CD8-positive, alpha-beta memory T cell (primary cell): ENCODE measurements at places on chromosomes 5 and 9. TPM values are rescaled to one million over a fixed set of nuclear protein-coding genes. Genes with fewer than 3 reads are reported as not detected.

CPEB4 gene
- total RNA-seq, result 18.7 TPM

PCDHGC4 gene
- not detected for total RNA-seq

TLX3 gene
- total RNA-seq, result not detected

MSX2 gene
- total RNA-seq, result not detected

GRCh38 chr9:134136996-134137299 lies 1.1 kb downstream of the WDR5 start:
- peak overlapping the region; percentile 57 for H3K27ac ChIP-seq
- peak overlapping the region; percentile 71 for H3K4me3 ChIP-seq

- H3K27ac ChIP-seq, result no peak overlapping the region
- H3K4me3 ChIP-seq, result no peak overlapping the region
- no peak for DNase-seq
- H3K4me1 ChIP-seq, result no peaks in the 10 kb centered on the region
- H3K36me3 ChIP-seq, result no peaks in the 10 kb centered on the region
Measured at GRCh38 chr5:122545986-122546385, 228.9 kb upstream of the SNX2 start.

RPL37 gene
- 1,731 TPM for total RNA-seq

- H3K27ac ChIP-seq, result no peak overlapping the region
- peak; percentile 51 for DNase-seq
- no peak overlapping the region for H3K4me3 ChIP-seq
- peaks cover 17% of the 10 kb centered on the region for H3K27me3 ChIP-seq
- no peaks in the 10 kb centered on the region for H3K36me3 ChIP-seq
Measured at GRCh38 chr5:136082390-136083193, 50.1 kb upstream of the SMAD5 start.

GRCh38 chr5:108259306-108259705 lies 122.6 kb downstream of the FBXL17 start:
- H3K27ac ChIP-seq, result no peak overlapping the region
- no peaks in the 10 kb centered on the region for H3K27me3 ChIP-seq
- no peaks in the 10 kb centered on the region for H3K4me1 ChIP-seq
- no peaks in the 10 kb centered on the region for H3K36me3 ChIP-seq

GRCh38 chr9:4774209-4774608 lies 18.5 kb upstream of the RCL1 start:
- no peaks in the 10 kb centered on the region for H3K27me3 ChIP-seq
- no peak overlapping the region for H3K27ac ChIP-seq
- H3K4me1 ChIP-seq, result no peaks in the 10 kb centered on the region
- H3K36me3 ChIP-seq, result no peaks in the 10 kb centered on the region
- no peak for DNase-seq
- H3K4me3 ChIP-seq, result no peak overlapping the region

DNA sequence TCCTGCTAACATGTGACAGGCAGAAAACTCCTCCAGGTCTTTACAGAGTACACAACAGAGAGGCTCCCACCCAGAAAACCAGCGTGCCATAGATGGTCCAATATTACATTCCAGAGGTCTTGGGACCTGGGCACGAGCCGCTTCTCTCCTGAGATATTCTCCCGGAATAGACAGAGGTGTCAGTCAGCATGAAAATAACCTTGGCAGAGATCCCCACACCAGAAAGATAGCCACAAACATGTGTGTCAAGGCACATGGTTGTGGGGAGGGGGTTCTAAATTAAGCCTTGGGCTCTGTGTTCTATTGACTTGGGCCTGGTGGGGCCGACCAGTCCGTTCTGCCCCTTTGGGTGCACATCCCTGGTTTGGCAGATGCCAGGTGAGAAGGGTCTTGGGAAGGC lies 78.4 kb downstream of the BOD1 start:
- no peaks in the 10 kb centered on the region for H3K4me1 ChIP-seq
- no peaks in the 10 kb centered on the region for H3K27me3 ChIP-seq
- H3K36me3 ChIP-seq, result no peaks in the 10 kb centered on the region
- no peak overlapping the region for H3K4me3 ChIP-seq
- DNase-seq, result no peak

PCDHA6 gene
- total RNA-seq, result not detected

GRCh38 chr9:112007575-112008240 lies 111.1 kb downstream of the UGCG start:
- H3K4me1 ChIP-seq, result peaks cover 5% of the 10 kb centered on the region
- H3K36me3 ChIP-seq, result no peaks in the 10 kb centered on the region
- H3K27me3 ChIP-seq, result no peaks in the 10 kb centered on the region
- H3K4me3 ChIP-seq, result no peak overlapping the region
- DNase-seq, result no peak

DNA sequence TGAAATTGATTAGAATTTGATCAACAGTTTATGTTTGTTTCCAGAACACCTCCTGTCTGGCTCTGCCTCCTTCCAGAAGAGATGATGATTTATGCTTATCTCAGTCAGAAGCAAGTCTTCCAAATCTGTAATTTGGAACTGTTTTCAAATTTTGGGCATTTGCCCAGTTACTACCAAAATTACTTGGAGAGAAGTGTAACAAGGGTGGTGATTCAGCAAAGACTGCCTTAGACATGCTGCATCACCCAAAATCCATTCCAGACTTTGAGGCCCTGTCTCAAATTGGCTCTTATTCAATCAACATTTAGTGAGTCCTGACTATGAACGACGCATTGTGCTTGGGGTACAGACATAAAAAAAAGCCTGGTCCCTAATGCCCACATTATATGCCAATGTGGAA lies 89.4 kb downstream of the SH3TC2 start:
- no peak overlapping the region for H3K27ac ChIP-seq
- DNase-seq, result no peak
- H3K27me3 ChIP-seq, result no peaks in the 10 kb centered on the region
- H3K36me3 ChIP-seq, result no peaks in the 10 kb centered on the region
- H3K4me3 ChIP-seq, result no peak overlapping the region

GRCh38 chr5:168186289-168187074 lies 105.0 kb upstream of the WWC1 start:
- no peak overlapping the region for H3K27ac ChIP-seq
- H3K27me3 ChIP-seq, result no peaks in the 10 kb centered on the region
- H3K4me3 ChIP-seq, result no peak overlapping the region
- DNase-seq, result no peak
- no peaks in the 10 kb centered on the region for H3K4me1 ChIP-seq

GRCh38 chr5:164301708-164302107 lies 796.3 kb downstream of the MAT2B start:
- H3K27me3 ChIP-seq, result no peaks in the 10 kb centered on the region
- DNase-seq, result no peak
- no peaks in the 10 kb centered on the region for H3K4me1 ChIP-seq
- H3K27ac ChIP-seq, result no peak overlapping the region
- no peak overlapping the region for H3K4me3 ChIP-seq
- H3K36me3 ChIP-seq, result no peaks in the 10 kb centered on the region

INSL4 gene
- not detected for total RNA-seq

PHF24 gene
- total RNA-seq, result 0.04 TPM

GRCh38 chr5:132459983-132460838 lies 30.4 kb downstream of the IRF1 start:
- no peak overlapping the region for H3K4me3 ChIP-seq
- H3K36me3 ChIP-seq, result no peaks in the 10 kb centered on the region
- no peaks in the 10 kb centered on the region for H3K27me3 ChIP-seq
- DNase-seq, result no peak

DNA sequence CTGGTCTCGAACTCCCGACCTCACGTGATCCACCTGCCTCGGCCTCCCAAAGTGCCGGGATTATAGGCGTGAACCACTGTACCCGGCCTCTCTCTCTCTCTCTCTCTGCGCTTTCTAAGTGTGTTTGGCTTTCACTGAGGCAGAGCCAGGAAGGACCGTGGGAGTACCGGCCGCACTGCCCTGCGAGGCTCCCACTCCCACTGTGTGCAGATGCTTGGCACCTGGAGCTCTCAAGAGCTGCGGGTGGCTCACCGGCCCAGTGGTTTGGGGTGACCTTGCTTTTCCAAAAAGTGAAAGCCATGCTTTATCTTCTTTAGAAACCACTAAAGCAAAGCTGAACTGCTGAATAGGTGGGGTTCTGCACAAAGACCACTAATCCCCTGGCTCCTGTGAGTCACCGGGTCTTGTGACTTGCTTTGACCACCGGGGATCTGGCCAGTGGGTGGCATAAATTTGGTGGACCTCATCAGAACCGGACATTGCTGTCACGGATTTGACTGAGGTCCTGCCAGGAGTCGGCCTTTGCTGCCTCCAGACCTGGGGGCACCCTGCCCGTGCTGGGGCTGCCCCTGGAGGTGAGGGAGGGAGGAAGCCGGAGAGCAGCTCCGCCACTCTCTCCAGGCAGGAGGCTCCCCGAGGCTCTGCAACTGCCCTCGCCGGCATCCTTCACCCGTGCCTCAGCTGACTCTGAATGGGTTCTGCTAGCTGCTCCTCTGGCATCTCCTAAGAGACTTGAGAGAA lies 228.9 kb downstream of the FANCC start:
- H3K4me3 ChIP-seq, result no peak overlapping the region
- H3K36me3 ChIP-seq, result no peaks in the 10 kb centered on the region
- no peak overlapping the region for H3K27ac ChIP-seq
- no peaks in the 10 kb centered on the region for H3K4me1 ChIP-seq

SMIM15 gene
- 91.6 TPM for total RNA-seq

FRMPD1 gene
- not detected for total RNA-seq

FAM78A gene
- 43.6 TPM for total RNA-seq

GRCh38 chr5:153551537-153552079 lies 61.1 kb downstream of the GRIA1 start:
- no peaks in the 10 kb centered on the region for H3K36me3 ChIP-seq
- H3K4me3 ChIP-seq, result no peak overlapping the region
- H3K27ac ChIP-seq, result no peak overlapping the region

- no peaks in the 10 kb centered on the region for H3K36me3 ChIP-seq
- H3K27ac ChIP-seq, result no peak overlapping the region
- no peaks in the 10 kb centered on the region for H3K27me3 ChIP-seq
- H3K4me3 ChIP-seq, result no peak overlapping the region
- no peak for DNase-seq
Measured at GRCh38 chr5:95440825-95441224, 49.7 kb downstream of the FAM81B start.

- DNase-seq, result no peak
- no peaks in the 10 kb centered on the region for H3K4me1 ChIP-seq
- H3K27ac ChIP-seq, result no peak overlapping the region
- no peaks in the 10 kb centered on the region for H3K36me3 ChIP-seq
- H3K27me3 ChIP-seq, result no peaks in the 10 kb centered on the region
- no peak overlapping the region for H3K4me3 ChIP-seq
Measured at GRCh38 chr9:3455094-3455493, 70.7 kb downstream of the RFX3 start.

- H3K36me3 ChIP-seq, result no peaks in the 10 kb centered on the region
- no peak for DNase-seq
- no peak overlapping the region for H3K4me3 ChIP-seq
- H3K4me1 ChIP-seq, result no peaks in the 10 kb centered on the region
- no peaks in the 10 kb centered on the region for H3K27me3 ChIP-seq
- no peak overlapping the region for H3K27ac ChIP-seq
Measured at GRCh38 chr5:146860213-146860893, 18.2 kb downstream of the PPP2R2B start.
